Bronchial epithelial cell (primary cell): ENCODE measurements at places on chromosomes 1 and 21. TPM values are rescaled to one million over a fixed set of nuclear protein-coding genes. Genes with fewer than 3 reads are reported as not detected.

- no peak for DNase-seq
Observed at GRCh38 chr21:18373606-18374005, 30.0 kb downstream of the TMPRSS15 start.

GRCh38 chr1:232845406-232845955 lies 40.3 kb downstream of the MAP10 start:
- DNase-seq, result no peak

- DNase-seq, result no peak
Observed at GRCh38 chr1:177281901-177282300, 111.1 kb downstream of the BRINP2 start.

- peak; percentile 88 for DNase-seq
Observed at GRCh38 chr1:161730050-161730564, 8.8 kb downstream of the FCRLB start.

SERPINC1 gene
- total RNA-seq, result not detected in 2 replicates

GRCh38 chr1:933603-933940 lies 9.8 kb downstream of the SAMD11 start:
- no peak for DNase-seq

CRYBG2 gene
- total RNA-seq, result 19.5 and 67.7 TPM in 2 replicates

- no peak for DNase-seq
Observed at GRCh38 chr1:184388971-184389370, 2.1 kb downstream of the C1orf21 start.

DNA sequence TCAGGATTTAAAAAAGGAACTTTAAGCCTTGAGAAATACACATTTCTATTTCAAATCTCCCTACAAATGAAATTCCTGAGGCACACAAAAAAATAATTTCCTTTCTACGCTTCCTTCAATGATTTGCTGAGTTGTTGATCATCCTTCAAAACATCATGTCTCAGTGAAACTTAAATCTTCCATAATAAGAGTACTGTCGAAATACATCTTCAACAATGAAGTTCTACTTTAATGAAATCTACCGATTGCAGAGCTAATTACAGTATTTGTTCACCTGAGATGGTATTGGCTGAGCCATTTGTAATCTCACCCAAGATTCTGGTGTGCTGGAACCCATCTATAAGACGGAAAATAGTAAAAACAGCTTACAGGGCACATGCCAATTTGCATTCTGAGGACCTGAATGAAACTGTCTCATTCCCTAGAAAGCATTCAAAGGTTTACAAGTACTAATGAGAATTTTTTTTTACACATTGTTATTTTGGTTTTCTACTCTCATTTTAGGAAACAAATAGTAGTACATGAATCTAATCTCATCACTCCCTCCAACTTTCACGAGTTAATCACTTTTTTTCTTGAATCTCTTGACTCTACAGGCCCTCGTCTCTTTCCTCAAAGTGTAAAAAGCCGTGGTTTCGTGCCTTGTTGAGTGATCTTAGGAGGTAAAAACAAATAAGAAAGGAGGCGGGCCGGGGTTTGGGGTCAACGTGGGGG lies 1.1 kb downstream of the CHML start:
- peak; percentile 31 for DNase-seq

GPATCH2 gene
- 24.7 and 33.3 TPM in 2 replicates for total RNA-seq

DNA sequence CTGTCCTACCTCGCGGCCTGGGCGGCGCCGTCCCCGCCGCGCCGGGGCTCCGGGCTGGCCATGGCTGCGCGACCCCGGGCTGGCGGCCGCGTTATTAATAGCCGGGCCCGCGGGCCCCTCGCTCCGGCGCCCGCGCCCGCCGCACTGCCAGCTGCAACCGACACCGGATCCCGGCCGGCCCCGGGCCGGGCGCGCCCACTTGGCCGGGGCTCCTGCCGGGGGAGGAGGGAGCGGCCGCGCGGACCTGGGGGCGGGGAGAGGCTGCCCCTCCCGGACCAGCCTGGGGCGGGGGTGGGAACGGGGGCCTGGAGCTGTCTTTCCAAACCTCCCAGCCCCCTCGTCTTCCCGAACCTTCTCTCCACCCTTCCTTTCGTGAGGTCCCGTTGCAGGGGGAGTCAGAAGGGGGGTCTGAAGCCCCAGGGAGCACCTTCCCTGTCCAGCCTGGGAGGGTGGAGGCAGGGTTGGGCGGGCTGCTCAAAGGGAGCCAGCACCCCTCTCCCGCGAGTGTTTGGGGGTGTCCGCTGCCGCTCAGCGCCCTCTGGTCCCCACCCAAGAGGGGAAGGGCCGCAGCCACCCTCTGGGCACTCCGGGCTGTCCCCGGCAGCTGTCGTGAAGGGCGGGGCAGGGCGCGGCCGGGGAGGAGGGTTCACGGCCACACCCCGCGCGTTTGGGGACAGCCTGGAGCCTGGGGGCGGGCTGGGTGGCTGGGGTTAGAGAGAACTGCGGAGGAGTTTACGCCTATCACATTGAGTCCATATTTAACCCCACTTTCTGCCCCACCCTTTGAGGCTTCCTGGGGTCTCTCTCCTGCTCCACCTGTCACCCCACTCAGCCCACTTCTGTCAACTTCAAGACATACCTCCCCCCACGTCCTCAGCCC lies at the start of gene SYNC:
Gene SYNC (minus strand): TSS at position 172 of the 880 bp plus-strand sequence. CDS start 110 bp downstream, at position 62.
- no peak for DNase-seq

GRCh38 chr1:25634066-25634465 lies 17.5 kb downstream of the MAN1C1 start:
- no peak for DNase-seq

GRCh38 chr1:26161415-26162219 lies 2.7 kb downstream of the FAM110D start:
- DNase-seq, result no peak

DNA sequence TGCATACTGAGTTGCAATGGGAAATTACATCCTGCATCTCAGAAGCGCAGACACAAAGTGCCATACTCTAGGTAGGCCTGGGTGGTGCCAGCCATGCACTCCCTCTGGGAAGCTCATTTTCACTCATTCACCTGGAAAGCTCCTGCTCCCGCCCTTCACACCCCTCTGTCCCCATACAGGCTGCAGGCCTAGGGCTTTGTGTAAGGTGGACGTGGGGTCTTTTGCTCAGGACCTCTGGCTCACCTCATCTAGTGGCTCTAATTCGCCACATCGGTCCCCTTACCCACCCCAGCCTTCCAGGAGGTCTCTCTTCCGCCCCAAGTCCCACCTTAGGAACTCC lies 751 bp downstream of the MRPS15 start:
- DNase-seq, result no peak

ATF3 gene
- total RNA-seq, result 19.2 and 31.7 TPM in 2 replicates

- DNase-seq, result peak; percentile 89
Observed at GRCh38 chr1:183209533-183210158, 23.6 kb downstream of the LAMC2 start.

- DNase-seq, result peak; percentile 35
Observed at GRCh38 chr1:197200272-197200899, 53.9 kb upstream of the ASPM start.

GRCh38 chr1:221013691-221014660 lies 134.7 kb downstream of the HLX start:
- DNase-seq, result no peak
